ENCODE measurements at places on chromosomes 4 and X.

DNA sequence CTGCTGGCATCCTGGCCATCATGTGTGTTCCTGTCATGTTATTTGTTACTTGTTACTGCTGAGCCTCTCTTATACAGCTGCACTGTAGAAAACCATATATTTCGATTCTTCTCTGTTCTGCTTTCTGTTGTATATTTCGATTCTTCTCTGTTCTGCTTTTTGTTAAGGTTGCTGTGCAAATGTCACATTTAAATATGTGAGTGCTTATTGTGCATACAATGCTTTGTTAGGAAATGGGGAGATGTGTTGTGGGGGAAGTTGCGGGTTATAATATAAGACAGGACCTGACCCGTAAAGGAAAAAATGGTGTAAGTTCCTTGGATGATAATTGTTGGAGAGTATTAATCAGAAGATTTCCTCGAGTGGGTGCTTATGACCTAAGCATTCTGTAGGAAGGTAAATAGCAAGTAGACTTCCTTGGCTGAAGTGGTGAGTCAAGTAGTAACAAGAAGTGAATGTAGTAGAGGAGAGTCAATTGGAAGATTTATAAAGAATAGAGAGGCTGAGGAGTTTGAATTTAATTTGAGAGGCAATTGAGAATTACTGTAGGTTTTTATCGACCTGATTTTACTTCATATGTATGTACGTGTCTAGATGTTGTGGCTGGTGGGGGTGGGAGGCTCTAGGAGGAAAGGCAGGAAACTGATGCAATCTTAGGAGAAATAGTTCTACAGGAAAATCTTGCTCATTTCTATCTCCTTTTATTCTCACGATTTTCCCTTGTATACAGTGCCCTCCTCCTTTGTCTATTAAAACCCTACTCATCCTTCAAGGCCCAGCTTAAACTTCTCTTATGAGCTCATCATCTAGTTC is 8.5 kb downstream of the OGT start:
- no peak for DNase-seq

GRCh38 chrX:140799216-140799615 is 89.7 kb downstream of the LINC00632 start:
- no peak for DNase-seq

DNA sequence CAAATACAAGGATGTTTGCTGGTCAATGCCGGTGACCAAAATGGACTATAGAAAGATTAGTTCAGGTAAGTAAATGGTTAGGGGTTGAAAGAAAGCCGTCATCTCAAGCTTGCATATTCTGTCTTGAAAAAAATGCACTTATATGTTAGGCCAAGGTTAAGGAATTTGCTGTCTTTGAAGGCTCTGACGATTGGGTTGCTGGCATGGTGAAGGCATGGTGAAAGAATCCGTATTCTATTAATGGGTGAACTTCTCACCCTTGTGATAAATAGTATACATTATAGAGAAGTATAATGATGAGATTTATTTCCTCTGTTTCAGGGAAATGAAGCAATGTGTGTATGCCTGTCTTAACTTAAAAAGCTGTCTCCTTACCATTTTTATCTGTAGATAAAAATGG is 132.6 kb downstream of the ADGRL3 start:
- DNase-seq, result no peak

GRCh38 chrX:15678339-15678738 is 13.7 kb upstream of the CLTRN start:
- no peak for DNase-seq

- no peak for DNase-seq
Observed at GRCh38 chrX:52363247-52363883, 5.5 kb upstream of the XAGE2 start.

- no peak for DNase-seq
Observed at GRCh38 chrX:1500701-1501624, 36.0 kb downstream of the P2RY8 start.

DNA sequence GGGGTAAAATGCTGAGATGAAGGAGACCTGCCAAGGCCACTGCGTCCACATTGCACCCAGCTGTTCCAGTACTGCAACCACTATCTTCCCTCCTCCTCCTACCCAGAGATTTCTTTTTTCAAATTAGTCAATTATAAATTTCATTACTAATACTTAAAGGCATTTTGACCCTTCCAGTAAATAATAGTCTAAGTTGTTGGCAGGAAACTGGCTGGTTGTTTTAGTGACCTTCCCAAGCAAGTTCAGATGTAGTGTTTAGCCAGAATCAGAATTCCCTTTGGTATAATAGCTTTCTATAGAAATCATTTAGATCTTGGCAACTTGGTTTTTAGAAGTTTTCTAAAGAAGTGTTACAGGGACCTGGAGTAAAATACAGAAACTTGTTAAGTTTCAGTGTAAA is 66.0 kb downstream of the AASDH start:
- no peak for DNase-seq

DNA sequence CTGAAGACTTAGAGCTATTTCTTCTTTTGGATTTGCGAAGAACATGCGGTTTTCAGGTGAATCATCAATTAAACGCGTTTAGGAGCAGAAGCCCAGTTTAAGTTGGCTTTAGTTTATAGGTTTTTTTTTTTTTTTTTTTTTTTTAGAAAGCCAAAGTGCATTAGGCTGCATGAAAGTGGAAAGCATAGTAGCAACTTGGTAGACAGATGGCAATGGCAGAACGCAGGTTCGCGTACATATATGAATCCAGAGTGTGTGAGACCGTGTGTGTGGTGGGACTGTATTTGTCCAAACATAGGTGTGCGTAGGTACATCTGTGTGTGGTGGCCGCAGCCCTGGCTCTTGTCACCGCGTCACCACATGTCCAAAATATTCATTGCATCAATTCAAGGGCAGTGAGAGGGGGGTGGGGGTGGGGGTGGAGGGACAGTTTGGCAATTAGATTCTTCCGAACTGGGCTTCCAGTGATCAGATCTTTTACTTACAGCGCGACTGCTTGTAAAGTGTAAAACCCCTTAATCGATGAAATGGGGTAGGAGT is 901 bp downstream of the JADE1 start:
- no peak for DNase-seq

GRCh38 chr4:100849319-100849718 is 331.5 kb upstream of the EMCN start:
- no peak for DNase-seq

- no peak for DNase-seq
Observed at GRCh38 chr4:129264008-129264657, 168.2 kb downstream of the C4orf33 start.

DNA sequence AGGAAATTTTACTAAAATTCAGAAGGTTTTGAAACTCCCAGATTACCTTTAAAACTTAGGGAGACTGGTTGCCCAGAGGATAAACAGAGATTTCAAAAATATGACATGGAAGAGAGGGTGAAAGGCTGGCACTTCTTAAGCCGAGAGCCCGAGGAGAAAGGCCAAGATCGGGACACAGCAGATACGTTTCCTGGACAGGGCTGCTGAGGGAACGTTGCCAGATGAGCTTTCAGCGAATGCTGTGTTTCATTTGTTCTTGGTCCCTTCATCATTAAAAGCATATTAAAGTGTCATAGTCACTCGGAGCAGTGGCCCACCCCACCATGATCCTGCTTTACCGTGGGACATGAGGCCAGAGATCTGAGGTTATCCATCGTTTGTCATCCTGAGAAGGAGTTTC is 37.9 kb upstream of the STOX2 start:
- no peak for DNase-seq

DNA sequence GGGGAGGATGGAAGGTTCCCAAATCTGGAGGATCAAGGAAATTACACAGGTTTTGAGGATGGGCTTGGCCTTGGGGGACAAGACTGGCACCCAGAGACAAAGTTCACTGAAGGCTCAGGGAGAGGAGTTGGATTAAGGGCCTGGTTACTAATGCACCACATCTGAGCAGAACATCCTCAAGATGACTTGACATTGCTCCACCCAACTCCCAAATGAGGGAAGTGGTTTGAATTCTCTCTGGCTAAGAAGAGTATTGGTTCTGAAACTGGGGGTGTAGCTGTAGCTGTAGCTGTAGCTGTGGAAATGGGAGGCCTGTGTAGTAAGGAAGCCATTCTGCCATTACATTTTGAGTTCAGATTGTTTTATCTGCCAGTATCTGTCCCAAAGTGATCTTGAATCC is 129.4 kb downstream of the RASL11B start:
- no peak for DNase-seq

- DNase-seq, result no peak
Observed at GRCh38 chr4:107472265-107472948, 247.6 kb downstream of the PAPSS1 start.

DNA sequence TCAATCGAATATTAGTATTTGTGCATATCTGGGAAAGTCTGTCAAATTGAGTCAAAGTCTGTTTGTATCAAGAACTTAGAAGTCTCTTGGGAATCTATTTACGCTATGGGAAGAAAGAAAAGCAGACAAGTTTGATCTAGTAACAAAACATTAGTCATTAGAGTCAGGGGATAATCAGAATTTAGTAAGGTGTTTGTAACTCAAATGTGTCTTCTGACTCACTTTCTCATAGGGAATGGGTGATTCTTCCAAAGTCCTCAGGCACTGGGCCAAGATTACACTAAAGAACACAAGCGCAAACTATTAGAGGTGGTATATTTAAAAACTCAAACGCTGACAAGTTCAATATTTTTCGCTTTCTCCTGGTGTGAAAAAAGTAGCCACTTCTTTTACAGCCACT is 926.5 kb downstream of the PDHA2 start:
- no peak for DNase-seq

- no peak for DNase-seq
Observed at GRCh38 chr4:37727635-37728034, 41.5 kb upstream of the RELL1 start.

- no peak for DNase-seq
Observed at GRCh38 chrX:98299785-98300184, 1416.1 kb downstream of the RPA4 start.

DNA sequence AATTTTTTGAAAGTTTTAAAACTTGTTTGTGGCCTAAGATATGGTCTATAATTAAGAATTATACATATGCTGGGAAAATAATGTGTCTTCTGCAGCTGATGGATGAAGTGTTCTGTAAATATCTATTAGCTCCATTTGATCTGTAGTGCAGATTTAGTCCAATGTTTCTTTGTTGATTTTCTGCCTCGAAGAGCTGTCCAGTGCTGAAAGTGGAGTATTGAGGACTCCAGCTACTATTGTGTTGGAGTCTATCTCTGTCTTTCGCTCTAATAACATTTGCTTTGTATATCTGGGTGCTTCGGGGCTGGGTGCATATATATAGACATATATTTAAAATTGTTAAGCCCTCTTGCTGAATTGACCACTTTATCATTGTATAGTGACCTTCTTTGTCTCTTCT is 2127.3 kb downstream of the PCDH7 start:
- no peak for DNase-seq

GRCh38 chr4:79288185-79288584 is 37.7 kb downstream of the NAA11 start:
- DNase-seq, result no peak

DNA sequence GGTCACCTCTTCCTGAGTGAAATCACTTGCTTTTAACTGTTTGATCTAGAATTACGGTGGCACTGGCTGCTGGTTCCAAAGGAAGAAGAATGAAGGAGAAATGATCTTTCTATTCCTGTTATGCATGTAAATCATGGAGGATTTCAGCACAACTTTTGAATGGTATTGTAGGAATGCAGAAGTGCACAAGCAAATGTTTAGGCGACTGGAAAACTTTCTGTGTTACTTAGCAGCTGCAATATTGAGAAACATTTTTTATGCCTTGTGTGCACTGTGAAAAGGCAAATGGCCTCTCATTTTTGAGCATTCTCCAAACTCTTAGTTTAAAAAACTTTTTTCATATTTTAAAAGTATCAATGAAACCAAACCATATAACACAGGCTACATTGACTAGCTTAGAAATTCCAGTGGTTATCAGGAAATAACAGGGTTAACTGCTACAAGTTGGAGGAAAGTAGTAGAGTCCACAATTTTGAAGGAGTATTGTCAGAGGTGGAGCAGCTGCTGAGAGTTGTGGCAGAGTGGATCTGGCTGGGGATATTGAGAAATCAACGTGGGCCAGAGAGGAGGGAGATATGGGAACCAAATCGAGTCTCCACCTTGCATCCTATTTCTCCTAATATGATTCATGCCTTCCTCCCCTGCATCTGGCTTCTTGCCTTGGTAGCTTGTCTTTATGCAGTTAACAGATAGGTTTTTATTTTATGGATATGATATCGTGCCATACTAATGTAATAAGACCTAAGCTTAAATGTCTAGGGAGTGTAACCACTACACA is 32.0 kb upstream of the FHL1 start:
- no peak for DNase-seq

- no peak for DNase-seq
Observed at GRCh38 chr4:168917138-168917779, 92.8 kb downstream of the CBR4 start.

- DNase-seq, result no peak
Observed at GRCh38 chr4:168451331-168451730, 29.0 kb downstream of the DDX60L start.

DNA sequence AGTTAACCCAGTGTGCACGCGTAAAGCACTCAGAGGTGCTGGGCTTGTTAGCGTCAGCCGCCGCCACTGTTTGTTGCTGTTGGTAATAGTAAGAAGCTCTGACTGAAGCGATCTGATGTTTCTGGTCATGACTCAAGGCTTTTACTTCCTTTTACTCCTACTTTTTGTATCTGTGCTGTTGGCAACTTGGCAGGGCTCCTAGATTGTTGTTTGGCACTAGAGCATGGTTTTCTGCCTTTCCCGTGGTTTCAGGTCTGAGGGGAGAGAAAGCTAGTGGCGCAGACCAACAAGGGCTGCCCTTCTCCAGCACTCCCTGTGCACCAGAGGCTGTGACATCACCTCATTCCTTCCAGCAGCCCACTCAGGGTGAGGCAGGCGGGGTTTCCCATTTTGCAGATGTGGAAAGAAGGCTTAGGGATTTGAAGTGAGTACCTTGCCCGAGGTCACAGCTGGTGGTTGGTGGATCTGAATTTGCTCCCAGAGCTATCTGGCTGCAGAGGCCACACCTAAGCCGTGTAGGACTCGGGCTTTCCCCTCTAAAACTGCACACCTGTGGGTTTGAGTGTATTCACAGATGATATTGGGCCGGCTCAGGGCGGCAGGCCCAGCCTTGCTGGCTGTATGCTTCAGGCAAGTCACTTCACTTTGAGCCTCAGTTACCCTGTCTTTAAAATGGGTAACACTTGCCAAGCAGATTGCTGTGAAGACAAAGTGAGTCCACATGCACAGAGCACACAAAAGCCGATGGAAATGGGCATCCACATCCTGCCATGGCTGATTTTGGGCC is 51.2 kb upstream of the TADA2B start:
- DNase-seq, result no peak

- peak; percentile 21 for DNase-seq
Observed at GRCh38 chr4:140052050-140052449, 101.9 kb downstream of the MAML3 start.

DNA sequence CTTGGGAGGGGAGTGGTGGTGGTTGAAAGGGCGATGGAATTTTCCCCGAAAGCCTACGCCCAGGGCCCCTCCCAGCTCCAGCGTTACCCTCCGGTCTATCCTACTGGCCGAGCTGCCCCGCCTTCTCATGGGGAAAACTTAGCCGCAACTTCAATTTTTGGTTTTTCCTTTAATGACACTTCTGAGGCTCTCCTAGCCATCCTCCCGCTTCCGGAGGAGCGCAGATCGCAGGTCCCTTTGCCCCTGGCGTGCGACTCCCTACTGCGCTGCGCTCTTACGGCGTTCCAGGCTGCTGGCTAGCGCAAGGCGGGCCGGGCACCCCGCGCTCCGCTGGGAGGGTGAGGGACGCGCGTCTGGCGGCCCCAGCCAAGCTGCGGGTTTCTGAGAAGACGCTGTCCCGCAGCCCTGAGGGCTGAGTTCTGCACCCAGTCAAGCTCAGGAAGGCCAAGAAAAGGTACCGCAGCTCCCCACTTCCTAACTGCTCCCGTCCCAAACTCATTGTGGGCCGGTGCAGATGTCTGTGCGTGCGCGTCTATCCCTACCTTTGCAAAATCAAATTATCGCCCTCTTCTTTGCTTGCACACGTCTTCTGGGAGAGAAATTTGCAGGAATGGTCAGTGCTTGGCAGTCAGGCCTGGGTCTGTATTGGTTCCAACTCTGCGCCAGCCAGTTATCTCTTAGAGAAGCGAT is 533 bp downstream of the IL15 start:
- no peak for DNase-seq

Measured in activated T-cell treated with anti-CD3 and anti-CD28 coated beads for 4 hours (primary cell).